ENCODE measurements at places on chromosomes 2 and 18.
A peak's percentile ranks its signal among the peaks of the same experiment; 100 is the strongest.

DNA sequence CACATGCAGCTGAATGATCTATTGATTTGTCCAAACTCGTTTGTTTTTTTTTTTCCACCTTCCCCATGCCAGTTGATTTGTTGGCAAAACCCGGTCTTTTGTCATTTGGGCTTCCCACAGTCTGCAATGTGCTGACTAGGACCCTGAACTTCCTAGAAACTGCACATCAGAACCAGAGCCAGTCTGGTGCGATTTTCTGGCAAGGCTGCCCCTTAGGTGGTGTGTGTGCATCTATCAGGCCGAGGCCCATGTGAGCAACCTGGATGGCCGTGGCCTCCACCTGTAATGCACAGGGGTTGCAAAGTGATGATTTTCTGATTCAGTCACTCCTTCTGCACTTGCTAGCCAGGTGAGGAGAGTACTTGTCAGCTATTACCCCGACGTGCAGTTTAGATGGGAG, 47.8 kb downstream of the NCK2 start:
- DNase-seq: no peak

- DNase-seq: no peak
Measured at GRCh38 chr18:2354292-2354691, 217.0 kb downstream of the METTL4 start.

GRCh38 chr2:108637304-108637669, 82.0 kb upstream of the RANBP2 start:
- no peak for DNase-seq

GRCh38 chr18:48777026-48777743, 173.6 kb downstream of the SMAD7 start:
- peak; percentile 69 for DNase-seq

DNA sequence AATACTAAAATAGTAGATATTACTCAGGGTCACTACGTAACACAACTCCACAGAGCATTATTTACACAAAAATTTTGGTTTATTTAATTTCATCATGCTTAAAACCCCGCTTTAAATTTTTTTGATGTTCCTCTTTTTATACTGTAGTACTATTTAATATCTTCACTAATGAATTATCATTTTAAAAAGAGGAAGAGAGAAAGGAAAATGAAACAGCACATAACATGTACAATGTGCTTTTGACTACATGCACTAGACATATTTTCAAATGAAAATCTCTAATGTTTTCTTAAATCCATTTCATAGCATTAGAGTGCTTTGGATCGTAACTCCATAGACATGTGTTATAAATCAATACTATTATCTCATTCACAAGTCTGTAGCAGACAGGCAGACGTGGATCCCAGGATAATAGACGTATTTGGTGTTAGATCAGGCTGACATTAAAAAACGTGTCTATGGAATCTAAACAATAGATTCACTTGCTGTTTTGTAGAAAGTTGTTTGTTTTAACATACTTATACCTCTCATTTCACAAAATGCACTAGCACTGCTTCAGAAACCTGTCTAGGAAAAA, 897.0 kb downstream of the CPS1 start:
- no peak for DNase-seq

DNA sequence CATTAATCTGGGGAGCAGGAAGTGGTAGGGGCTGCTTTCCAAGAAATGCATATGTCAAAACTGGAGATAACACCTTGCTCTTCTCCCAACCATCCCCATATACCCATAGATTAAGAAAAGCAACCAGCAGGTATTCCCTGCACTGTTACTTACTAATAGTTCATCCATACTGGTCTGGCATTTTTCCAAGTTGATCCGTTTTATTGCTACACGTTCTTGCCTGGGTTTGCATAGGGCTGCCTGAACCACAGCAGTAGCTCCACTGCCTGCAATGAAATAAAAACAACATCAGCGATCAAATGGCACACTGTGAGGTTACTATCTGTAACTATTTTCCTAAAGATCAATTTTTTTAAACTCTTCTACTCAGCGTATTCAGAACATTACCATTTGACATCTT, 65.6 kb downstream of the STK39 start:
- DNase-seq: no peak

GRCh38 chr18:57110290-57110689, 36.6 kb upstream of the BOD1L2 start:
- no peak for DNase-seq

DNA sequence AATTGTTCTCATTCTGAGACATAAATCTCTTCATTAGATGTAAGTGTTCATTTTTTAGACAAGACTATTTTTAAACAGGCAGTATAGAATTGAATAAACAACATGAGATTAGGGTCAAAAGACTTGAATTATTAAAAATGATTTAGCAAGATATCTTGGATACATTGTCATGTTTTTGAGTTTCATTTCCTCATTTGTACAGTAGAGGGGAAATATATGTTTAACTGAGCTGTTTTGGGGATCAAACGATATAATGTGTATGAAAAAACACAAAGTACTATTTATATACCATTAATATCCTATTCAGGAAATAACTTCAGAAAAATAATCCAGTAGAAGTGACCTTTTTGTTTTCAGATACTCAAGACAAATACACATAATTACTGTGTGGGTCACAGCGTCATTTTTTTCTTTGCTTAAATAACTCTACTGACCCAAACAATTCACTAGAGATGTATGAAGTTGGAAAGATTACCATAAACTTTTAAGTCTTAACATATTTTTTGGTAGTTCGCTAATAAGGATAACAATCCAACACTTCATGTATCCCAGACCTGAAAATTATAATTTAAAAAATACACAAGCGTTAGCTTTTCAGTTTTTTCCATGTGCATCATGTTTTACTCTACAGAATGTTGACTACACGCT, 896 bp upstream of the ASXL3 start:
- DNase-seq: no peak

GRCh38 chr18:25332002-25332401, 20.0 kb downstream of the ZNF521 start:
- DNase-seq: no peak

DNA sequence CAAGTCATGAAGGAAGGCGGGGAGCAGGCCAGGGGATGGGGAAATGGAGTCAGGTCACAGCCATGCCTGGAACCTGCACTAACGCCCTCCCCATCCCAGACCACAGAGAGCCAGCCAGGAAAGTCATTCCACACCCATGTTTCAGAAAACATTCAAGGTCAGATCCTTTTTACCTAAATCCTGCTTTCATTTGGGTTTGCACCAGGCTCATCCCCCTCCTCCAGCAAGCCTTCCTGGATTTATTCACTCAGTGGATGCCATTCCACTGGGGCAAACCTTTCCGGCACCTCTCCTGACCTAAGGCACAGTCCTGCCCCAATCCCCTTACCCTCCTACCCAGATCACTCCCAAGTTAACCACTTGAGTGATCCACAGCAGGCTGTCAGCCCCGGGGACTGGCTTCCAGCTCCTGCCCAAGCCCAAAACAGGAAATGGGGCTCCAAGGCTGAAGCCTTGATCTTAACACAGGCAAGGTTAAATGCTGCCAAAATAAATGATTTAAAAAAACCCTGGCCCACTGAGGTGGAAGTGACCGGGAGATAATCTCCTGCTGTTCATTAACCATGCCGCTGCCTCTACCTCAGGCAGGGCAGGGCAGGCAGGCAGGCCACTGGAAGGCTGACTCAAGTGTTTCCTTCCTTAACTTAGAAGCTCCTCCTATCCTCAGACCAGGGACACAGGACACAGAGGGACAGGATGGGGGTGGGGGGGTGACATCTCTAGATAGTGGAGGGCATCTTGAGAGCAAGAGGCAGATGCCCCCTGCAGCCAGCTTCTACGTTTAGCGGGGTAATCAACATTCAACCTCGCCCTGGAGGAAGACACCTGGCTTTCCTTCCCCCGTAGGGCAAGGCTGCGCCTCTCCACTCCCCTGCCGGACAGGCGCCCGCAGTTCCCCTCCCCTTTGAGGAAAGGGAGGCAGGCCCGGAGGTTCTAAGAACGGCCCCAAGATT, 1.4 kb downstream of the RAB11FIP5 start:
- no peak for DNase-seq

- DNase-seq: no peak
Measured at GRCh38 chr2:168244318-168244717, 3.1 kb downstream of the STK39 start.

DNA sequence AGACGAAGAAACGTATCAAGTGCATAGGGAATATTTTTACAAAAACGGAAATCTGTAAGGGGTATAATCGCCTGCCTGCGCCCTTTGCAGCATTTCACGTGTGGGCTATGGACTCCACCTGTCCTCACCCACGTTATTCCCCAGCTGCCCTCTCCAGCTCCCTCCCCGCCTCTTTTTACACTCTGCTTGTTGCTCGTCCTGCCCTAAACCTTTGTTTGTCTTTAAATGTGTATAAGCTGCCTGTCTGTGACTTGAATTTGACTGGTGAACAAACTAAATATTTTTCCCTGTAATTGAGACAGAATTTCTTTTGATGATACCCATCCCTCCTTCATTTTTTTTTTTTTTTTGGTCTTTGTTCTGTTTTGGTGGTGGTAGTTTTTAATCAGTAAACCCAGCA, 169.4 kb upstream of the SIX3 start:
- DNase-seq: no peak

DNA sequence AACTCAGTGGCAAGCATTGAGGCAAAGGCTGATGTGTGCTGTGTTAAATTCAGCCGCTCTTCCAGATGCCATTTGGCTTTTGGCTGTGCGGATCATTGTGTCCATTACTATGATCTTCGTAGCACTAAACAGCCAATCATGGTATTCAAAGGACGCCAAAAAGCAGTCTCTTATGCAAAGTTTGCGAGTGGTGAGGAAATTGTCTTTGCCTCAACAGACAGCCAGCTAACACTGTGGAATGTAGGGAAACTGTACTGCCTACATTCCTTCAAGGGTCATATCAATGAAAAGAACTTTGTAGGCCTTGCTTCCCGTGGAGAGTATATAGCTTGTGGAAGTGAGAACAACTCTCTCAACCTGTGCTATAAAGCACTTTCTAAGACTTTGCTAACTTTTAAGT, 195.5 kb upstream of the RAB12 start:
- DNase-seq: no peak

DNA sequence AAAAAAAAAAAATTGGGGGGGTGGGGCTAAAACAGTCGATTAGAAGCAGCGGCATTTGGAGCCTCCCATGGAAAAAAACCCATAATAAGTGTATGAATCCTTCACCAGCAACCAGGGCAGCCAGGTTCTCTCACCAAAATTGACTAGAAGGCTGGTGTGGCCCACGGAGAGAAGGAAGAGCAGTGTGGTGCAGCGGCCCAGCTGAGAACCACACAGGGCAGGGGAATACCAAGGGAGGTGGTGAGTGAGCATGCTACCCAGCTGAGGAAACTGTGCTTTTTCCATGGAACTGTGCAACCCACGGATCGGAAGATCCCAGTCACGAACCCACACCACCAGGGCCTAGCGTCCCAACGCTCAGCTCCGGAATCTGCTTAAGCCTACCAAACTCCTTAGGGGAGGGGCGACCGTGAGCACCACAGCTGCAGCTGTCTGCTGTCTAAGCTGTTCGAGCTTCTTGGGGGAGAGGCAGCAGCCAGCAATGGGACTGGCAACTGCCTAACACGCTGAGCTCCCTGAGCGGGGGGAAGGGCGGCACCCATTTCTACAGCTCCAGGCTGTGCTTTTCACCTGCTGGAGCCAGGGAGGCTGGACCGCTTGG, 1037.2 kb upstream of the ACVR2A start:
- no peak for DNase-seq
